ENCODE measurements at places on chromosomes 3 and 15.

DNA sequence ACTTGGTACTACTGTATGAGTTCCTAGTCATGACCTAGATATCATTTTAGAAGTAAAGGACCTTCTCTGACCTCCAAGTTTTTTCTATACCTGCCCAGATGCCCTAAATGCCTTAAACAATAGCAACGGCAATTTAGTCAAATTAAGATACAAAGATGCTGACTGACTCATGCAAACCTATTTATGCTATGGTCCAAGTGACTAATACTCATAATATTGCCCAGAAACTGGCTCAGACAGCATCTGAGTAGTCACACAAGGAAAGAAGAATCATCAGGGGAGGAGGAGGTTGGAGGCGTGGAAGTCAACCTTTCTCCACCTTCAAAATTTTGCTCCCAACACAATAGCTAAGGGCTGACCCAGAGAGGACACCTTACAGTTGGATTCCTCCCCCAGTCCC is 6.8 kb downstream of the FYCO1 start:
- peak; percentile 79 for DNase-seq

GRCh38 chr15:86159468-86159867 is 79.8 kb downstream of the AGBL1 start:
- no peak for DNase-seq

- DNase-seq = no peak
These were observed 6.1 kb upstream of the HGD start for GRCh38 chr3:120688121-120688520.

DNA sequence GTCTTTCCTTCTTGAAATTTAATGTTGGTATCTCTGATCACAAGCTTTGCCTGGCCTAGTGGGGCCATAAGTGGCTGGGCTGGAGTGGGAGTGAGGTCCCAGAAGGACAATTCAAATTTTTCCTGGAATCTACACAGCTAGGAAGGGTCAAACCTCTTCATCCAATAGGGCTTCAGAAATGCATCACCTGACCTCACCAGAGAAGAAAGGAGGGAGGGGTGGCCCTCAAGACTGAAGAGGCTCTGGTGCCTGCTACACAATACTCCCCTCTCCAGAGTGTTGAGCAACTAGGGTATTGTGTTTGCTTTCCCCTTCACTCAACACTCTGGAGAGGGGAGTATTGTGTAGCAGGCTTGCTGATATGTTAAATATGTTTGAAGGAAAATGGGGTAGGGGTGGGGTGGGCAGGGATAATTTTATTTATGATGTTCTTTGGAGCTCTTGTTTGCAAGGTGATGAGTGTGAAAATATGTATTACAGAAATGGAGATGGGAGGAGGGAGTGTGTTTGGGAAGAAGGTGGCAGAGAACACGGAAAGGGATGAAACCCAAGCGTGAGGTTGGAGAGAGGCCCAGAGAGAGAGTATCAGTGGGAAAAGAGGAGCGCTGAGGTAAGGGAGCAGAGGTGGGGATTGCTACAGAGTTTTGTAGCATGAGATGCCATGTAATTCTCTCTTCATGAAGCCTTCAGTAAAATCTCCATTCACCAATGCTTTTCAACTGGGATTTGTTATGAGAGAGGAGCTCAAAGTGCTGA is 5.7 kb upstream of the KLHL24 start:
- DNase-seq = no peak

- DNase-seq = peak; percentile 57
These were observed 23.4 kb upstream of the GALNT15 start for GRCh38 chr3:16151109-16151508.

GRCh38 chr15:39944726-39945125 is 10.8 kb downstream of the EIF2AK4 start:
- DNase-seq = no peak

Data from MCF 10A (cell line).